Inflammatory macrophage (primary cell): ENCODE measurements at places on chromosomes 7 and 10.

GRCh38 chr7:148192491-148192890 is 398.1 kb upstream of the C7orf33 start:
- no peak for DNase-seq

DNA sequence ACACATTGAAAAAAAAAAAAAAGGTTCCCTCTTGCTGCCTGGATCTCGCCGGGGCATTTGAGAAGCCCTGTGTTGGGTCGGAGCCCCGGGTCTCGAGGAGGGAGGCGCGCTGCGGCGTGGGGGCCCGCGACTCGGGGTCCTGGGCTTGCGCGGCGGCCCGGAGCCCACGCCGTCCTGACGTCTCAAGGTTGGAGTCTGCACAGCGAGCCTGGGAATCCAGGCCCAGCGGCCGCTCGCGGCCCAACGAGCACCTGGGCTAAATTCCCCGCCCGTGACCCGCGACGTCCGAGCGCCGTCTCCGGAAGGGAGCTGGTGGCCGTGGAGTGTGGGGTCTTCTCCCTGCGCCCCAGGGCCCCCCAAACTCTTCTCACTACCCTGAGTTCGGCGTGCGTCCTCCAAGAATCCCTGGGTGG is 1.4 kb upstream of the CTBP2 start:
- DNase-seq, result no peak

GRCh38 chr7:18206331-18206730 is 178.7 kb upstream of the PRPS1L1 start:
- DNase-seq, result no peak

DNA sequence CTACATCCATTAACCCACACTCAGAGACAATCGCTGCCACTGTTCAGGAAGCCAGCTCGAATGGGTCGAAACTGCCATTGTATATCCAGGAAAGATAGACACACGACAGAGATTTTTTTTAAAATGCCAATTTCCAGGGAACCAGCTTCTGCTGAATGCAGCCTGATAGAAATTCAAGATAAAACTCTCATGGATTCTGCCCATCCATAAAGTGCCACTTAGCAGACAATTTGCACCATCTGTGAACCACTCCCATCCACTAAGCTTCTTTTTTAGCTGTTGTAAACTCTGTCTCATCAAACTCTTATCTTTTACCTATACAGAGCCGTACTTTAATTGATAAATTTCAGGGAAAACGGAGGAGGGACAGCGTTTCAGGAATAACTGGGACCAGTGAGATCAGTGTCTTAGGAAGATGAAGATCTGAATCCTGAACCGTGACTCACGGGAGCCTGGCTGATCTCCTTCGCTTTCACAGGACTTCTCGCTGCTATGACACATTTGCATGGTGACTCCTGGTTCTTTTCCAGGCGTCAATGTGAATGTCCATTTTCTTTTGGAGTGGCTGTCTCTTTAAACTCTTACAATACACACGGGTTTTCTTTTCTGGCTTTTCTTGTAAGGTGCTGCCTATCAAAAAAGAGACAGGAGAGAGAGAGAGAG is 103.4 kb downstream of the FAM204A start:
- DNase-seq, result no peak

DNA sequence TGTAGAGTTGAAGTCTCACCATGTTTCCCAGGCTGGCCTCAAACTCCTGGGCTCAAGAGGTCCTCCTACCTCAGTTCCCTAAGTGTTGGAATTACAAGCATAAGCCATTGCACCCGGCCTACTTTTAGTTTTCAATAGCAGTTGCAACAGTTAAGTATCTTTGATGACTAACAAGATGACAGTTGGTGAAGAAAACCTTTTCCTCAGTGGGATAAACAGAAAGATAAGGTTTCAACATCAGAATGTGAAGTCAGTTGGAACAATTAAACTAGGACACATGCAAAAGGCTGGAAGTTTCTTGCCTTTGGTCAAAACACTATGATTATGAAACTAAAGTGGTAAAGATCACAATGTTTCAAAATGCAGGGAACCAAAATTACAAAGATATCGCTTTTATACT is 169.2 kb downstream of the ZNF438 start:
- no peak for DNase-seq

GRCh38 chr10:68172324-68172723 is 59.6 kb downstream of the ATOH7 start:
- no peak for DNase-seq

- peak; percentile 13 for DNase-seq
Measured at GRCh38 chr7:148982654-148983199, 45.6 kb downstream of the PDIA4 start.

- no peak for DNase-seq
Measured at GRCh38 chr10:100980311-100980710, 7.0 kb downstream of the MRPL43 start.

- DNase-seq, result no peak
Measured at GRCh38 chr7:105210721-105211205, 178.0 kb downstream of the SRPK2 start.

DNA sequence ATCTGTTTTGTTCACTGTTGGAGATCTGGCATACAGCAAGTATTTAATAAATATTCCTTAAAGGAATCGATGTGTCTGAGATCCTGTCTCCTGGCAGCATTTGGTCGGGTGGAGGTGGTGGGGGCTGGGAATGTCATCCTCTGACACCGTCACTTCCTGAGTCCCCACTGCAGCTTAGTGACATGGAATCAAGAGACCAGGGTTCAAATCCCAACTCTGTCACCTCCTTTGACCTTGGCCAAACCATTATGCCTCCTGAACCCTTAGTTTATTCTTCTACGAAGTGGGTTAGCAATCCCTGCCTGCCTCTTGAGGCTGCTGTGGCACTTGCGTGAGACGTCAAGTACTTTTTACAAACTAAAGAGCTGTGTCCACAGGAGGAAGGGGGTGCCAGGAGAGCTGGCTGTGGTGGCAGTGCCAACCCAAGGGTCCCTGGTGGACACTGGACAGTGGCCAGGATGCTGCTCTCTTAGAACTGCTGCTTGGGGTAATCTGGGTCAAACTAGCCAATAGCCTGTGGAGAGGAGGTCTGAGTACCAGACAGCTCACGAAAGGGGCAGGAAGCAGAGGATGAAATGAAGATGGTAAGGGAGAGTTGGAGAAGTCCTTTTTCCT is 8.0 kb upstream of the ZMIZ1 start:
- no peak for DNase-seq

GRCh38 chr7:145212050-145212449 is 376.2 kb upstream of the TPK1 start:
- DNase-seq, result no peak

- peak; percentile 58 for DNase-seq
Measured at GRCh38 chr10:101694674-101695403, at the start of gene FBXW4. Gene FBXW4, minus strand, starts transcription at chr10:101695170. Its CDS starts 65 bp downstream, at chr10:101695105.

GRCh38 chr10:1551636-1552338 is 185.5 kb downstream of the ADARB2 start:
- DNase-seq, result no peak

DNA sequence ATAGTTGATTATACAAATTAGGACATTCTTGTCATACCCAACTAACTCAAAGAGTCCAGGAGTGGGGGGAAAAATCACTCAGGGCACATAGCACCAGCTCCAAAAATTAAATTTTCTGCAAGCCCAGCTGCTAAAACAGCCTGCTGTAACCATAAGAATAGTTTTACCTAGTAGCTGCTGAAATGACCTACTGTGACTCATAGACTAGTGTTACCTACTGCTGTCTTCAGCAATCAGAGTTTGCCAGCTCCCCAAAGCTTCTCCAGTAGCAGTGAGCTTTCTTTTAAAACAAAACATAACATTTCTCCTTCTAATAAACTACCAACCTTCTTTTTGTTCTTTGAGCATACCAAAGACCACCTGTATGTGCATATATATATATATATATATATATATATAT is 4.2 kb upstream of the ARHGAP12 start:
- DNase-seq, result no peak

DNA sequence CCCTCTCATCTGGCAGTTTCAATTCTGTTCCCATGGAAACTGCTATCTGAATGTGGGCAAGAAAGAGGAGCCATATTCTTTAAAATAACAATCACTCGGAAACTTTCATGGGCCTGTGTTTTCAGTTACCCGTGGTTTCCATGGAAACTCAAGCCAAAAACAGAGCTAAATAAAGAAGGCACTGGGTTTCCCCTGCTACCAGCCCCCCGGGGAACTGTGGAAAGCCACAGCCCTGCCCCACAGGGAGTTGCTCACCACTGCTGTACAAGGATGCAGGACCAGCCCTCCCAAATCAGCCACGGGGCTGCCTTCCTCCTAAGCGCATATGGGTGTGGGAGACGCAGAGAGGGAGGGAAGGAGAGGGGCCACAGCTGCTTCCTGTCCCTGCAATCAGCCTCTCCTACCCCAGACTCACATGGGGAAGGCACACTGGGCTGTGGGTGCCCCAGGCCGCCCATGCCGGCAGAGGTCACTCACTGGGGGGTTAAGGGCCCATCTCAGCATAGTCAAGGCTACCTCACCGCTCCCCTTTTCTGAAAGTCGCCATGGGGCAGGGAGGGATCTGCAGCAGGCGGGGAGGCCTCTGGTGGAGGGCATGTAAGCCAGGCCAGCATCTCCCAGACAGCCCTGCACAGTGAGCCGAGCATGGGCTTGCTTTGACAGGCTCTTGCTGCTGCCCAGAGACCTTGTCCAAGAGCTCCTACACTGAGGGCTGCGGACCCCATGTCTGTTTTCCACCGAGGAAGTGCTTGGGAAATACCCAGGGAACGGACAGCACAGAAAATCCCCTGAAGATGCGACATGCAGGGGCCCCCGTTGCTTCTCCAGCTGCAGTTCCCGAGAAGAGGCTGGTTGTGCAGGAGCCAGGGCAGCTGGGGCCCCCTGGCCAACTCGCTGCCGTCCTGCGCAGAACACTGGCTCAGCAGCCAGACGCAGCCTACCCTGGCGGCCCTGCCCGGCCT is 157.3 kb upstream of the PPP2R2D start:
- DNase-seq, result peak; percentile 27

GRCh38 chr7:91811236-91811635 is 69.3 kb downstream of the MTERF1 start:
- no peak for DNase-seq

DNA sequence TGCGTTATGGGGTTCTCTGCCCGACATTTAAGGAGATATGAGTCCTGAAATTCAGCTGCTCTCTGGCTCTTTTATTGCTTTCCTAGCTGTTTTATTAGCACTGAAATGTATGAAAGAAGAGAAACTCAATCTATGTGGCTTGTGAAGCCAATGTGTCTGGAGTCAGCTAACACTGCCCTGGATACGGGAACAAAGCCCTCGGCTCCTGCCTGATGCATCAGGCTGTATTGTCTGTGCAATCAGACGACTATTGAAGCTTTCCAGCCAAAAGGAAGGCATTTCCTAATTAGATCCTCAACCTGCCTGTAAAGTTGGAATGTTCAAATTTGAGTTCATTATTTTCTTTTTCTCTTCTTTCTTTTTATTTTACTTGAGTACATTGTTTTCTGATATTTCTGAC is 22.0 kb upstream of the TM9SF3 start:
- DNase-seq, result no peak

DNA sequence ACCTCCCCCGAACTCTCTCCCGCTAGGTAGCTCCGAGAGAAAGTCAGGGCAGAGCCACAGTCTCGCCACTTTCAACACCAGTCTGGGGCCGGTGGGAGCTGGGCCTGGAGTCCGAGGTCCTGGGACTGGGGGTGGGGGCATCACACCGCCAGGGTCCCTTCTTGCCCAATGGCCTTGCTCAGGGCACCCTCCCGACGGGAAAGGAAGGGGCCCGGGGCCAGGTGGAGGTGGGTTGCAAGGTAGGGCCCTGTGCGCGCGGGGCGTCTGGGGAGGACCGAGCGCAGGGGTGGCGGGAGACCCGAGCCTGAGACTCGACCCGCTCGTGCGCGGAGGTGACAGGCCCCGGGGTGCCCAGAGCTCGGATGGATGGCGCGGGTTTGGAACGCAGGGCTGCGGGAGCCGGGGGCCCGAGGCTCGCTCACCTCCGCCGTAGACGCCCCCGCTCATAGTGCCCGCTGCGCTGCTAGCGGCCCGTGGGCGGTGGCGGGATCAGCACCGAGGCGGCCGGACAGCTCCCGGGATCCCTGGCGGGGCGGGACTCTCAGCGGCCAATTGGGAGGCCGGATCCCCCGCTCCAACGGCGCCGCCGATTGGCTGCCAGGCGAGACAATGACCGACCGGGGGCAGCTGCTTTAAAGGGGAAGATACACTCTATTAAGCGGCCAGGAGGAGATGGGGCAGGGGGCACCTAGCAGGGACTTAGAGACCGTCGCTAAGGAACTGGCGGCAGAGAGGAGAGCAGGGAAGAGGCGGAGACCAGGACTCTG is at the start of gene ACTL6B:
Gene ACTL6B, minus strand, starts transcription at position 541 of the 767 bp plus-strand sequence. Its CDS starts 94 bp downstream, at position 447.
- peak; percentile 42 for DNase-seq

GRCh38 chr7:151436446-151437158 is 3.3 kb downstream of the CRYGN start:
- DNase-seq, result no peak

DNA sequence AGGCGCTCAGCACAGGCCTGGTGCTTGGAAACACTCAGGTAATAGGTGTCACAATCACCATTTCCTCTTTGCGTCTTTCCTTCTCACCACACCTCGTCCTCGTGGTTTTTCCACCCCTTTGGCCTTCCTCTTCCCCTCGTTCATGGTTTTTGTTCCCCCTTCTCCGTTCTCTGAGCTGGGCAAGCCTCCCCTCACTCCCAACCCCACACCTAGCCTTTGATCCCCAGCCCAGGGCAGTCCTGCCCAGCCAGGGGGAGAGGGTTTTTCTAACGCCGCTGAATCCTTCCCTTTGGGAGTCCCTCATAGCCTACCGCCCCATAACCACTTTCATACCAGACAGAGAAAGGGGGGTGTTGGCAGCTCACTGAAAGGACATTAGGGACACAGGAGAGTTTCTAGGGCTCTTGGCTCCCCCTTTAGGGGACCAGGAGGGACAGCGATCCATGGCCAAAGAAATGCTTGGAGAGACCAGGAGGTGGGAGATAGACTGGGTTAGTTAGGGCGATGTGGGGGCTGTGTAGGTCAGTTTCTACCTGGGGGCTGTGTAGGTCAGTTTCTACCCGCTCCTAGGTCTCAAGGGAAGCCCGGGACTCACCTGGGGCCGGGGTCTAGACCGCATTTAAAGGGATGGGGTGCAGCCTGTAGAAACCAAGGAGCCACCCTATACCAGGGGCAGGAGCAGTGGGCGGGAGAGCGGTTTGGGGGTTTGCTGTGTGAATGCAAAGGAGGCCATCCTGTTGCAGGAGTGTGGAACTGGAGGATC is 1.4 kb downstream of the EPHB4 start:
- no peak for DNase-seq

- DNase-seq, result no peak
Measured at GRCh38 chr7:16571941-16572340, 45.3 kb downstream of the LRRC72 start.

GRCh38 chr7:131011976-131012375 is 278.0 kb upstream of the KLF14 start:
- DNase-seq, result peak; percentile 75

GRCh38 chr7:3210531-3210930 is 90.5 kb upstream of the SDK1 start:
- DNase-seq, result no peak
